CD4-positive, alpha-beta T cell (primary cell): ENCODE measurements at places on chromosomes 6 and 20.

- no peak for DNase-seq
Measured at GRCh38 chr6:136252441-136252840, 2.3 kb upstream of the MTFR2 start.

- DNase-seq, result no peak
Measured at GRCh38 chr6:138654715-138655634, 118.6 kb upstream of the CCDC28A start.

GRCh38 chr6:38525888-38526287 is 113.8 kb downstream of the BTBD9 start:
- DNase-seq, result no peak

GRCh38 chr6:128570680-128571063 is 50.3 kb upstream of the PTPRK start:
- no peak for DNase-seq

DNA sequence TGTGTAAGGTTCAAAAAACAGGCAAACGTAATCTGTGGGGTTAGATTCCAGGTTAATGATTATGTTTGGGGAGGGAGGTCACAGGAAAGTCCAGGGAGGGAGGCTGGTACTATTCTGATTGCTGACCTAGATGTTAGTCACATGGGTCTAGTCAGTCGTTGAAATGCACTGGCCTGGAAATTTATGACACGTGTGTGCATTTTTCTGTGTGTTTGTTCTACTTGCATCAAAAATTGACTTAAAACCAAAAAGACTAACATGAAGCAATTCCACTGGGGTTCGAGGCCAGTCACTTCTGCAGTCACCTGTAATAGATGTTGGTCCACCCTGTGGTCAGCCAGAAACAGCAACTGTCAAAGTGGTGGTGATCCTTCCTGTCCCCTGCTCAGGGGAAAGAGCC is 104.2 kb upstream of the MLN start:
- DNase-seq, result no peak

DNA sequence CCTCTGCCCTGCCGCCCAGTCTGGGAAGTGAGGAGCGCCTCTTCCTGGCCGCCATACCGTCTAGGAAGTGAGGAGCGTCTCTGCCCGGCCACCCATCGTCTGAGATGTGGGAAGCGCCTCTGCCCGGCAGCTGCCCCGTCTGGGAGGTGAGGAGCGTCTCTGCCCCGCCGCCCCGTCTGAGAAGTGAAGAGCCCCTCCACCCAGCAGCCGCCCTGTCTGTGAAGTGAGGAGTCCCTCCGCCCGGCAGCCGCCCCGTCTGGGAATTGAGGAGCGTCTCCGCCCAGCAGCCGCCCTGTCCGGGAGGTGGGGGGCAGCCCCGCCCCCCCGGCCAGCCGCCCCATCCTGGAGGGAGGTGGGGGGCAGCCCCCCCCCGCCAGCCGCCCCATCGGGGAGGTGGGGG is 27.8 kb downstream of the SNHG17 start:
- DNase-seq, result no peak

DNA sequence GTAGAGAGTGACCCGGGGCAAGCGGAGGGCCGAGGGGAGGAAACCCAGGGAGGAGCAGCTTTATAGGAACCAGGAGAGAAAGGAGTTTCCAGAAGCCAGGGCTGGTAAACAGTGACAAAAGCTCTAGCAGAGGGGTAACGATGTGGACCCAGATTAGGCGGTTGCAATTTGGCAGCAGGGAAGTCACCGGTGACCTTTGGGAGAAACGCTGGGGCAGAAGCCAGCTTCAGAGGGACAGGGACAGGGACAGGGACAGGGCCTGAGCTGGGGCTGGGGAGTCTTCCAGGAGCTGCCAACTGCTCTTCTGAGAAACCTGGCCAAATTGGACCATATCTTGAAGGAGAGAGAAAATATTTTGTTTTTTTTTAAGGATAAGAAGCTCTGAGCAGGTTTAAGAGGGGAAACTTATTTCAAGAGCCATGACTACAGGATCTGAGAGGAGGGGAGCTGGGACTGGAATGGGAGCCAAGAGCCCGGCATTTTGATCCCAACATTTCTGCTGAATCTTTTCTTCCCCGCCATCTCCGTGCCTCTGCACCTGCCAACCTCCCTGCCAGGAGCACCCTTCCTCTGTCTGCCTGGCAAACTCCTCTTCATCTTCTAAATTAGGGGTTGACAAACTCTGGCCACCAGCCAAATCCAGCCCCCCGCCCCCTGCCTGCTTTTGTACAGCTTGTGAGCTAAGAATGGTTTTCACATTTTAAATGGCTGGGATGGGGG is 22.6 kb upstream of the PREX1 start:
- DNase-seq, result no peak

DNA sequence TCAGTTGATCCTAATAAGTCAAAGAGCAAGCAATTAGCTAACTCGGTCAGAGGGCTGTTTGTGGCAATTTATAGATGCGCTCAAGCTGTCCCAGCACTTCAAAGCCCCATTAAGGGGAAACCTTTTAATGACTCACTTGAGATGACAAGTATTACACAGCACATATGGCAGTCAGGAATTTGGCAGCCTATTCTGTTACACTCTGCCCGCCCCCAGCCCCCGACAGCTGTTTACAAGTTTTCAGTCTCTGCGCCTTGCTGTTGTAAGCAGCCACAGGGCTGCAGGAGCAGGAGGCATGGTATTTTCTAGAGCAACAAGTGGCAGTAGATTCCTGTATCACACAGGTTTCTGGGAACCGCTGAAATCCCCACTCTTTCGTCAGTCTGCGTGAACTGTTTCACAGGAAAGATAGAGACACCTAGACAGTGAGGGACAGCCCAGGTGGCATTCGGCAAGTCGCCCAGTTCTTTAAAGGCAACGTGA is 263.0 kb downstream of the FOXC1 start:
- no peak for DNase-seq

- DNase-seq, result no peak
Measured at GRCh38 chr6:134626086-134626485, 308.2 kb upstream of the SGK1 start.

DNA sequence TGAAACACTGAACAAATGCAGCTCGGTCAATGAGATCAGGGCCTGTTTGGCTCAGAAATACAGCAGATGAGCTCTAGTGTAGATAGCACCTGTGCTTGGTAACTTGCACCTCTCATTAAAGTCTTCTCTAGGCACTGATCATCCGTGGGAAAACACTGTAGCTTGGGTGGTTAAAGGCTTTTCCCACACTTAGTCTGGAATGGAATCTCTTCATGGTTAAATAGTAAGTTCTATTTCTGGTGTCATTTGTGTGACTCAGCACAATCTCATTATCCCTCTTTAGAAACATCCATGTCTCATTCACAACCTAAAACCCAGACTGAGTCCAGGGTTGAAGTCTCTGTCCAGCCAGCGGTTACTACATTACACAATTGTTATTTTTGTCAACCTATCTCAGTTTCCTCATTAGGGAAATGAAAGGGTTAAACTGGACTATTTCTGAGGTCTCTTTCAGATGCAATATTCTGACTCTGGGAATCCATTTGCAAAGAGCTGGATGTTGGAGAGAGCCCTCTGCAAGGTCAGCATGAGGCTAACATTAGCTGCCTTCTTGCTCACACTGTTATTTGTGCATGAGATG is 125.0 kb downstream of the ZDHHC14 start:
- DNase-seq, result no peak
